Progenitor cell of endocrine pancreas (in vitro differentiated cells): ENCODE measurements at places on chromosomes 2 and 18.

DNA sequence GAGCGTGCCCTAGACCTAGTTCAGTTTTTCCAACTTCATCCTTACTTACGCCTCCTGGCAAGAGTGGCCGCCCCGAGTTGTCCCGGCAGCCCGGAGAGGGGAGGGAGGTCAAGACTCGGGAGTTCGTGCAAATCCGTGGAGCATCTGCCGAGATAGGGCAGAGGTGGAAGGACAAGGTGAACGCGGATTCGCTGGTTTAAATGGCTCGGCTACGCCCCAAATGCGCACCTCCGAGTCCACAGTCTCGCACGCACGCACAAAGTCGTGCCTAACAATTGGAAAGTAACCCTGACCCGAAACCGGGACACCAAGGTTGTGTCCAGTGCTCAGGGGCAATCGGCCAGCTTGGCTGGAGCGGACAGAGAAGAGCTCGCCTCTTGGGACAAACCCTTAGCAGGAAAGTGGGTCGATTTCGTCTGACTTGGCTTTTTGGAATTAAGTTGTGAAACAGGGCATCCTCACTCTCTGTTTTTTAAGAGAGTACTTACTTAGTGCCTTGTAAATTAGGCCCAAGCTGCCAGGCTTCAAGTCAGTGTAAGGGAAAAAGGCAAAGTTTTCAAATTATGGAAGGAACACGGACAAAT, 726 bp upstream of the SS18 start:
- DNase-seq: no peak

GRCh38 chr2:75324141-75324540, 124.8 kb upstream of the TACR1 start:
- no peak for DNase-seq

- DNase-seq: no peak
Measured at GRCh38 chr2:141699573-141699972, 431.2 kb downstream of the LRP1B start.

- no peak for DNase-seq
Measured at GRCh38 chr2:197514754-197515153, 1.1 kb upstream of the MOB4 start.
